Cardiac septum (tissue), 1 donor: ENCODE measurements at places on chromosomes 16 and 17. TPM values are rescaled to one million over a fixed set of nuclear protein-coding genes. Genes with fewer than 3 reads are reported as not detected.

Gene CSH1
- not detected for total RNA-seq

Gene RCVRN
- total RNA-seq = 0.70 TPM

DNA sequence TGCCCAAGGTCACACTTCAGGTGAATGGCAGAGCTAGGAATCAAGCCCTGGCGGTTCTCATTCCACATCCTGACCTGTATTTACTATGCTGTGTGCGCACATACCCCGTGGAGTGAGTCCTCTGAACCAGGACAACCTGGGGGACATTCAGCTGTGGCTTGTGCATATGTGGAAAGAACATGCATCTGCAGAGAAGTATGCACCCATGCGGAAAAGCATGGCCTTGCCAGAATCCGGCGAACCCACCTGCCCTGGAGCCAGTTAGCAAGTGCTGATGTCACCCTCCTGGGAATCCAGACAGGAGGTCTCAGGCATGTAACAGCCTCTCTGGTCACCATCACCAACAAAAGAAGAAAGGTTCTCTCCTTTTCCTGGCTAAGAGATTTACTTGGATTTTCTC, 1.9 kb downstream of the RASL10B start:
- peak; percentile 71 for DNase-seq

DNA sequence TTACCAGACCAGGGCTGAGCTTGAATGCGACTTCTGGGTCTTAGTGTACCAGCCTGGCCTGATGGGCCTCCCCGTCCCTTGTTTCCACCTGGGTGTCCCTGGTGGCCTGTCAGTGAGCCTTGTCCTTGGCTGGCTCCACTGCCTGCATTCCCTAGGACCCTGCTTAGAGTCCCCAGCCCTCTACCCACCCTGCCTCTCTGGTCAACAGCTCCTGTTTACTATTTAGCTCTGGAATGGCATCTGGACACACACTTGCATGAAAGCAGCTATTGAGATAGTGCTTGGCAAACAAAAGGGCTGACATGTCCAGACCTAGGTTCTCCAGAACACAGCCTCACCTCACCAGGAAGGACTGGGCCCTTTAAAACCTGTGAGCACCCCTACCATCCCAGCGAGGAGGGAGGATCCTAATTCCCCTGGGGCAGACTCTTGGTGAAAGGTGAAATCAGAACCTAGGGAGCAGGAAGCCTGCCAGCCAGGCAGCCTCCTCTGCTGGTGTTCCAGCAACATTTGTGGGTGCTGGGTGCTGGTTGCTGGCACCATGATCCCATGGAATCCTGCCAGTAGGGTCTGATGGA, 38.8 kb downstream of the RAI1 start:
- no peak for DNase-seq

- no peak for DNase-seq
Observed at GRCh38 chr17:28860363-28860808, 5.6 kb downstream of the ERAL1 start.
